Fibroblast of skin of left biceps (primary cell): ENCODE measurements at places on chromosomes 5 and 9.

GRCh38 chr9:74963056-74963455 lies 10.3 kb upstream of the C9orf40 start:
- no peak for DNase-seq

- no peak for DNase-seq
Measured at GRCh38 chr5:71748360-71748759, 29.3 kb downstream of the CARTPT start.

DNA sequence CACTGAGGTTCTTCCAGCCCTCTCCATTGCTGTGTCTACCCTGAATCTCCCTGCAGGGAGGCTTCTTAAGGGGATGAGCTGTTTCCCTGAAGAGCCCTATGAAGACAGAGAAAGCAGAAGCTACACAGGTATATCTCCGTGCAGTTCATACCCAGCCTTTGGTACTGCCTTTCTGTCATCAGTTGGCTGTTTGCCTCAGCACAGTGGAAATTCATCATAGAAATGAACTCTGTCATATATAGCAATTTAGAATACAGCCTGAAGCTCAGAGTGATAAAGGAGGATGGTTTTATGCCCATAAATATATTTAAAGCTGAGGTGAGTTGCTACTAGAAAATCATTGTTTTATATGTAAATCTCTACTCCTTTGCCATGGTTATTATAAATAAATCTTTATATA lies 42.6 kb upstream of the KCNN2 start:
- no peak for DNase-seq

GRCh38 chr9:70802206-70802605 lies 319.2 kb downstream of the TRPM3 start:
- peak; percentile 1 for DNase-seq

GRCh38 chr5:129945774-129946270 lies 41.6 kb downstream of the CHSY3 start:
- DNase-seq: no peak

GRCh38 chr5:176943816-176944215 lies 44.7 kb upstream of the HK3 start:
- DNase-seq: no peak

DNA sequence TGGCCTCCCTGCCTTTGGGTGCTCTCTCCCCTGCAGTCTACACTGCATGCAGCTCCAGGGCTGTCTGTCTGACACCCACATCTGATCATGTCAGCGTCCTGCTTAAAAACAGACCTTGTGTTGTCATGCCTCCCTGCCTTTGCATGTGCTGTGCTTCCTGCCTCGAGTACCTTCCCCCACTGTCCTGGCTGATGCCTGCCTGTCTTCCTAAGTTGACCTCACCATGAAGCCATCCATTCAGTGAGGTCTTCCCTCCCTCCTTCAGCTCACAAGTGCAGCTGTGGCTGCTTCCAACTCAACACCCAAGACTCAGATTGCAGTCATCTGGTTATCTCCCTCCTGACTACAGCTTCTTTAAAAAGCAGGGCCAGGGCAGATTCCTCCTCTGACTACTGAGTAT lies 5.5 kb downstream of the ANGPTL2 start:
- DNase-seq: no peak

- no peak for DNase-seq
Measured at GRCh38 chr5:123605822-123606221, 93.8 kb downstream of the CSNK1G3 start.

DNA sequence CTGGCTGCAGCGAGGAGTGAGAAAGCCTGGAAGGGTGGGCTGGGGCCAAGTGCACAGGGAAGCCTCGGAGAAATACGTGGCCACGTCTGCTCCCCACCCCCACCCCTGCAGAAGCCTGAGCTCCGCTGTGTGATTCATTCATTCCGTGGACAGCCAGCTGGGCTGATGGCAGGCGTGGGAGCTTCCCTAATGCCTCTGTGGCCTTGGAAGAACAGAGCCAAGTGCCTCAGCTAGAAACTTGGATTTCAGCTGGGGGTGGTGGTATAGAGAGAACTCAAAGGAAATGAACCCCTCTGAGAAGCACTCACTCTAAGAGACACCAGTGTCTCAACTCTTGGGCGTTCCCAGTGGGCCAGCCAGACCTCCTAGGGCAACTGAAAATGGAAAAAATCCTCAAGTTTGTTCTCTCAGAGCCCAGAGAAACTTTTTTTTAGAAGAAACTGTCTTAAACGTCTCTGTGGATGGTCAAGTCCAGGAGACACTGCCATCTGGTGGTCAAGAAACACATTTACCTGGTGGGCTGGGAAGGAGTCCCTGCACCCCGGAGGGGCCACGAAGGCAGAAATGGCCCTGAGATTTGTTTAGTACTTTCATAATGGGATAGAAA lies 18.0 kb downstream of the ATOX1 start:
- peak; percentile 92 for DNase-seq

DNA sequence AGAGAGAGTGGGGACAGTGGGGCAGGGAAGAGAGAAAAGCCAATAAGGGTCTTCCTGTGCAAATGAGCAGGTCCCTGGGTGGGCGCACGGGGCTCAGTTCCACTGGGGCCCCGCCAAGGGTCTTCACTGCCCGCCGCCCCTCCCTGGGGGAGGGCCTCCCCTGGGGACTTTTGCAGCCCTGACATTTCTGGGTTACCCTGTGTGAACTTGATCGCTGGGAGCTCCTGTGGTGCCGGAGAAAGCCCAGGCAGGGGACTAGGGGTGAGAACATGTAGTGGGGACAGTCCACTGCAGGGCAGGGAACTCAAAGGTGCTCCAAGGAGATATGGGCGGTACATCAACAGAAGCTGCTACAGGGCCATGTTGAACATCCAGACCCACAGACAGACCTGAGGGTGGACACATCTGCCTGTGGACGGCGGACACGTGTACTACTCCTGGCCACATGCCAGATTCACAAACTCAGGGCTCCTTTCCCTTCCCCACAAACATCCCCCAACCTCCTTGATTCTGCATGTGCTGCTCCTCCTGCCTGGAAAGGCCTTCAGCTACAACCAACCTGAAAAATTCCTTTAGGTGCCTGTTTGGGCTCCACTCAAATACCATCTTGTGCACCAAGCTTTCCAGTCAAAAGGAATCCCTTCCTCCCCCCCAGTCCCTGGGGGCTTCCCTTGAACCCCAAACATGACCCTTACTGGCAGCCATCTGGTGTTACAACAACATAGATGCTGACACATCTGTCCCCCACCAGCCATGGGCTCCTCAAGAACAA lies 43.0 kb upstream of the NEK6 start:
- DNase-seq: no peak

DNA sequence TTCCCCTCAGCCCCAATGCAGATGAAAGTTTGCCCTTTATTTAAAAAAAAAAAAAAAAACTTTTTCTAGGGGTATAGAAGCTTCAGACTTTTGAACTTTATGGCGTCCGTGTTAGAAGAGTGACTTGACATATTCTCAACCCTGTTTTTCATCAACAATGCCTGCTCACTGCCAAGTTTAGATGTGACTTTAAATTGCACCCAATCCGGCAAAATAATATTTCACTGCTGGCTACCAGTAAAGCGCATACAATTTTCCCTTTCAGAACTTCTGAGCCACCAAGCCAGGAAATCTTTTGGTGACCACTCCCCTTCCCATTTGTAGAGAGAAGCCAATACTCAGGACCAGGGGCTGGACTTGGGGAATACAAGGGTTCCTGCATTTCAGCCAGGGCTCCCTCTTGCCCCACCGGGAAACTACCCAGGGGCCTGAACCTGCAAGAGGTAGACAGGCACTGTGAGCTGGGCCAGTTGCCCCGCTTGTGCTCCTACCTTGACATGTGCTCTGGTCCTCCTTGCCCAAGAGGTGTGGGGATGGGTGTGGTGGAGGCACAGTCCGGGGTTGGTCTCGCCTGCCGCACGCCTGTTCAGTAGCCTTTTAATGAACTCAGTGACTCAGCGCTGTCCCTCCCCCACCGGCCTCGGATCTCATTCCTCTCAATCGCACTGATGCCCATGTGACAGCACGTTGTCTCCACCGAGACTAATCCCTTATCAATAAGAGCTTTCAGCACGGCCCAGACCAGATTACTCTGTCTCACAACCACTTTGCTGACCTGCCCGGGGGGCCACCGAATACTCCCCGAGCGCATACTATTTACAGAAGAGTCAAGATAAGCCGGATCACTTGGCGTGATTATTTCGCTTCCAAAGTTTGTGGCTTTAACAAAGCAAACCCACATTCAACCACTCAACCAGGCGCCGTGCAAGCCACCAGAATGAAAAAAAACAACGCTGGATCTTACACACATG lies 226.4 kb downstream of the DCP2 start:
- no peak for DNase-seq

- DNase-seq: no peak
Measured at GRCh38 chr9:27528076-27528885, 1.3 kb downstream of the MOB3B start.

DNA sequence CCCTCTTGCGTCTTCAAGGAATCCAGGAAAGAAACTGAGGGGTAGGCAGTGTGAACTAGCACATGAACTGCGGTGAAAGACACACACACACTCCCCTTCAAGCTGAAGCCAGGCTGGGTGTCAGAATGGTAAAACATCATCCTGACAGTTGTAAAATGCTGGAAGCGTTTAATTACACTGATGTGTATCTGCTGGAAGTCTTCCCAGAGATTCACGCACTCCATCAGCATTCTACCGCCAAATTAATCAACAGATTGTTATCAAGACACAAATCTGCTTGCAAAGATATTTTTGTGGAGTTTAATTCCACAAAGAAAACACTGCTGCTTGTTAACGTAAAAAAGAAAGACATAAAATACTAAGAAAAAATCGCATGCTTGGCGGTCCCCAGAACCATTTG lies 241.0 kb upstream of the NFIL3 start:
- DNase-seq: no peak
